ENCODE measurements at places on chromosomes 5 and 9.
A peak's percentile ranks its signal among the peaks of the same experiment; 100 is the strongest.

DNA sequence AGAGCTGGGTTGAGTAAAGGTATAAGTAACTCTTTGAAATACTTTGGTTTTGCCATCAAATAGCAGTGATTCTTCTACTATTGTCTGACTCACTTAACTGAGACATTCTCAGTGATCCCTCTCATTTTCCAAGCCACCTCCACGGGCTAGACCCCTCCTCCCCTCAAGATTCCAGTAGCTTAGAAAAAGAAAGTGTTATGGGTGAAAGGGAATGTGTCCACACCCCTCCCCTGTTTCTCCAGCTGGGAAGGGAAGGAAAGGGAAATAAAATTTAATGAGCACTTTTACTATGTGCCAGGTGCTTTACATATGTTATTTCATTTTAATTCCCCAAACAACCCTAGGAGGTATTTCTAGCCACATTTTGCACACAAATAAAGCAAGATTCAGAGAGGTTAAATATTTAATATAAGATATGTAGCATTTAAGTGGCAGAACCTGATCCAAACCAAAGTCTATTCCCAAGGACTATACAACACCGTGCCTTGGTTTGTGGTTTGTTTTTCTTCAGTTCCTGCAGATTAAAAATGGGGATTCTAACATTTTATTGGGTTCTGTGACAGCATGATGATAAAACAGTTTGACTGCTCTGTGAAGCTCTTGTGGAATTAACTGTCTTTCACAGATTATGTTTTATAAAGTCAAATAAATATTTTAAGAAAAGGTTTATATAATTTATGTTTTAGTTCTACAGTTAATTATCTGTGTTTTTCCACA lies 135.9 kb downstream of the ZSWIM6 start:
- DNase-seq: no peak

GRCh38 chr9:114606068-114606467 lies 5.0 kb upstream of the TMEM268 start:
- DNase-seq: no peak

GRCh38 chr9:93116072-93116961 lies 17.7 kb downstream of the NINJ1 start:
- no peak for DNase-seq

DNA sequence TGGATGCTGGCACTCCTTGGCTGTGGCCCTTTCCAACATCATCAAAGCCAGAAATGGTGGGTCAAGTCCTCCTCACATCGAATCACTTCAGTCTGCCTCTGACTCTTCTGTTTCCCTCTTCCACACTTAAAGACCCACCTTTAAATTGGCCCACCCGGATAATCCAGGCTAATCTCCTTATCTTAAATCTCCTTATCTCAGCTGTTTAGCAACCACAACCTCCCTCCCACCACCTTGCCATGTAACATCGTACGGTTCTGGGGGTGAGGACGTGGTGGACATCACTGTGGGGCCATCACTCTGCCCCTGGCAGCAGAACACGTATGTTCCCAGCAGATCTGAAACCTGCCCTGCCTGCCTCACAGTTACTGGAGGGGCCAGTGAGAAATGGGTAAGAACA lies 11.5 kb downstream of the IGFBPL1 start:
- no peak for DNase-seq

- no peak for DNase-seq
Measured at GRCh38 chr5:171454549-171454948, 35.1 kb downstream of the FGF18 start.

GRCh38 chr9:115135821-115136778 lies 18.1 kb upstream of the TNC start:
- no peak for DNase-seq

GRCh38 chr9:76585487-76586389 lies 126.8 kb downstream of the GCNT1 start:
- no peak for DNase-seq

- DNase-seq: no peak
Measured at GRCh38 chr9:27460226-27461023, 63.7 kb upstream of the IFNK start.

GRCh38 chr5:172187118-172188032 lies 649 bp downstream of the STK10 start:
- peak; percentile 3 for DNase-seq

- no peak for DNase-seq
Measured at GRCh38 chr9:33229359-33230114, 10.4 kb upstream of the SPINK4 start.

GRCh38 chr5:154141745-154142221 lies 48.8 kb upstream of the GALNT10 start:
- DNase-seq: no peak

GRCh38 chr5:149273237-149273636 lies 1.6 kb downstream of the AFAP1L1 start:
- no peak for DNase-seq

DNA sequence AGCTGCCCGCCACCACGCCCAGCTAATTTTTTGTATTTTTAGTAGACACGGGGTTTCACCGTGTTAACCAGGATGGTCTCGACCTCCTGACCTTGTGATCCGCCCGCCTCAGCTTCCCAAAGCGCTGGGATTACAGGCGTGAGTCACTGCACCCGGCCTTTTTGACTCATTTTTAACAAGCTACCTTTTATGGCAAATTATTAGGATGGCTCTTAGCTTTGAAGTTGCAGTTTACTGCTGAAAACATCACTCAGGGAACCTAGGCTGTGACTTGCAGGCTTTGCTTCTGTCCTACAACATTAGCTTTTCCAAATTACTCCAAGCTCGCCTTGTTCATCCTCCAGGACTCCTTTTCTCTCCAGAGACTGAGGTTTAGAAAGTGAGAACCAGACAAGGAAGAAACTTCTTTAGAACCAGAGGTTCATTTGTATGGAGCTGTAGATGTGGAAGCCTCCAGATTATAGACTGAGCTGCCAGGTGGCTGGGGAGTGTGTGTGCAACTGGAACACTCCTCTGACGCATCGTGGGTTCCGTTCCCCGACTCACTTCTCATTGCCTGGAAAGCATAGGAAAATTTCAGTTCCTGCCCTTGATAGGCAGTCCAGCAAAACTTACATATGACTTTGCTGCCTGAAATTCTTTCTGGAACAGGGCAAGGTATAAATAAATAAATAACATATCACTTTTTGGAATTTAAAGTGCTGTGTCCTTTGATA lies 23.8 kb upstream of the SPTAN1 start:
- DNase-seq: no peak

GRCh38 chr5:176716320-176716719 lies 69.0 kb downstream of the TSPAN17 start:
- DNase-seq: no peak

GRCh38 chr5:37436146-37436934 lies 57.2 kb downstream of the WDR70 start:
- DNase-seq: no peak

DNA sequence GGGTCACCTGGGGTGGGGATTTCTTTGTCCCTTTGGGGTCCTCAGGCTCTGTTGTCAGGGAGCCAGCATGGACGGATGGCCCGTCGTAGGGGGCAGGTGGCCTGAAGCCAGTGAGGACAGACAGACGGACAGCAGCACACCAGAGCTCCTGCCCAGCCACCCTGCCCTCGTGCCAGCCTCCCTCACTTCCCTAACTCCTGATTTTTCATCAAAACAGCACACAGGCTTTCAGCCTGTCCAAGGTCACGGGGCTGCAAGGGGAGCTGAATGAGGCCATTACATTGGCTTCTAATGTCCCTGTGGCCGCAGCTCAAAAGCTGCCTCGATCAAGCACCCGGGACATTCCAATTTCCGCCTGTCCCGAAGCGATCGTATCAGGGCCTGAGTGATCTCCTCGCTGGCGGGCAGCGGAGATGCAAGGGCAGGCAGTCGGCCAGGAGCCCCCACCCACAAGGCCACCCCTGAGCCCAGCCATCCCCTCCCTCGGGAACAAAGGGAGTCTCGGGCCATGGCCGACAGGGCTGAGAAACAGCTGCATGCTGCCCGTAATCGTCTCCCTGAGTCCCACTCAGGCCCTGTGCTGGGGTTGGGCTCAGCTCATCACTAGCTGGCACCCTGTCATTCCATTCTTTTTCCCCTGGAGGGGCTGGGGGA lies 50.5 kb upstream of the RNU6ATAC start:
- DNase-seq: no peak

- no peak for DNase-seq
Measured at GRCh38 chr9:119370816-119371215, 1.6 kb upstream of the BRINP1 start.

- DNase-seq: no peak
Measured at GRCh38 chr5:179454356-179454755, 96.0 kb upstream of the RUFY1 start.

DNA sequence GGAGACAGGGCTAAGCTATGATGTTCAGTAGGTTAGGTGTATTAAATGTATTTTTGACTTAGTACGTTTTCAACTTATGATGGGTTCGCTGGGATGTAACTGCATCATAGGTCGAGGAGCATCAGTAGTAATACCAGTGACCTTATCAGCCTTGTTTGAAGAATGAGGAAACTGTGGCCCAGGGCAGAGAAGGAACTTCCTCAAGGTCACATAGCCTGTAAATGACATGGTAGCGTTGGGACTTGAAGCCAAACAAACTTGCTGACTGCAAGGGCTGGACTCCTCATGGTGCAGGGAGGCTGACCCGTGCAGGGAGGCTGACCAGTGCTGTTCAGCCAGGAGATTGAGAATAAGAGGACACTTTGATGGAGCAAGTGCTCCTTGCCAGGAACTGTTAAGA lies 21.3 kb upstream of the PTPN3 start:
- DNase-seq: no peak

- DNase-seq: no peak
Measured at GRCh38 chr5:159820692-159821091, 95.6 kb upstream of the ADRA1B start.

- no peak for DNase-seq
Measured at GRCh38 chr5:84374568-84374967, 10.1 kb downstream of the EDIL3 start.

DNA sequence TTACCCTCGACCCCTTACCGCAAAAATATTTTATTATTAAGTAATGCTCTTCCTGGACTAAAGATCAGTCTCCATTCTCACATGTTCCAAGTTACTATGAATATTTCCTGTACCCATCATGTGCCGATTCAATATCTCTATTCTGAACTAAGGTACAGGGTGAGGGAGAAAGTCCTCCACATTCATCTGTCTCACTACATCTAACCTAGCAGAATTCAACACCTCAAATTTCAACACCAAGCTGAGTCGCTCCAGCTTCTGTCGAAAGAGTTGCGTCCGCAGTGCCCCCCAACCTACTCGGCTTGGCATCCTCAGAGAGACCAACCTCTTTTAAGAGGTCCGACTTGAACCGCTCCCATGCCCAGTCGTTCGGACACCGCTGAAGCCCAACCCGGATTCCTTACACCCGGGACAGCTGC lies 1.0 kb downstream of the CERT1 start:
- DNase-seq: no peak

DNA sequence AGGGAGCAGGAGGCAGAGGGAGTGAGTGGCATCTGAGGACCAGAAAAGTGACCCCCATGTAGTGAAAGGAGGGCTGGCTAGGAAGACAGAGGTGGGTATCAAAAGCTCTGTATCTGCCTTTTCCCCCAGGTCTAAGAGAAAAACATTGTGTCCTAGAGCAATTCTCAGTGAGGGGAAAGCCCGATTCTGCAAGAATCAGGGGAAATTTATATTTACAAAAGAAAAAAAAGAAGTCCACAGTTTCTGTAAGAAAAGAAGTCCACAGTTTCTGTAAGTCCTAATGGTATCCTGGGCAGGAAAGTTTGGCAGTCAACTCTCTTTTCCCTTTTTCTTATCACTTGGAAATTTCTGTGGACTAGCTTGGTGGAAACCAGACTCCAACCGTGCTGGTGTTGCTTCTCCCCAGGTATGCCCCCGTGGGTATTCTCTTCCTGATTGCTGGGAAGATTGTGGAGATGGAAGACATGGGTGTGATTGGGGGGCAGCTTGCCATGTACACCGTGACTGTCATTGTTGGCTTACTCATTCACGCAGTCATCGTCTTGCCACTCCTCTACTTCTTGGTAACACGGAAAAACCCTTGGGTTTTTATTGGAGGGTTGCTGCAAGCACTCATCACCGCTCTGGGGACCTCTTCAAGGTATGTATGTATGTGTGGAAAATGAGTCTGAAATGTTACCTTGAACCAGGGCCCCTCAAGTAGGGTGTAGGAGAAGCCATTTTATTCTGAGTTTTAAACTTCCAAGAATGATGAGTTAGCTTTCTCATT lies 73.0 kb downstream of the SLC1A3 start:
- no peak for DNase-seq

DNA sequence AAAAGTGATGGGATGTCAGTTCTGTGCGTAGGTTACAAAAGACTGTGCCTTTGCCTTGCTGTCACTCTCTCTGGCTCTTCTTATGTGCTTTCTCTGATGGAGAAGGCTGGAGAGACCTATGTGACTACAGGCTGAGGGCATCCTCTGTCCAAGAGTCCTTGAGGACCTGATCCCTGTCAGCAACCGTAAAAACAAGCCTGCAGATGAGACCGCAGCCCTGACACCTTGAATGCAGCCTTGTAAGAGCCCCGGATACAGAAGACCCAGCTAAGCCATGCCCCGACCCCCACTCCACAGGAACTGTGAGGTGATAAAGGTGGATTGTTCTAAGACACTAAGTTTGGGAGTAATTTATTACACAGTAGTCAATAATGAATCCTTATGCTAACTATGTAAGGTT lies 32.6 kb upstream of the FRRS1L start:
- DNase-seq: no peak

GRCh38 chr5:14078716-14079115 lies 64.4 kb upstream of the TRIO start:
- no peak for DNase-seq

GRCh38 chr5:17819783-17820182 lies 185.5 kb downstream of the TAF11L14 start:
- no peak for DNase-seq

DNA sequence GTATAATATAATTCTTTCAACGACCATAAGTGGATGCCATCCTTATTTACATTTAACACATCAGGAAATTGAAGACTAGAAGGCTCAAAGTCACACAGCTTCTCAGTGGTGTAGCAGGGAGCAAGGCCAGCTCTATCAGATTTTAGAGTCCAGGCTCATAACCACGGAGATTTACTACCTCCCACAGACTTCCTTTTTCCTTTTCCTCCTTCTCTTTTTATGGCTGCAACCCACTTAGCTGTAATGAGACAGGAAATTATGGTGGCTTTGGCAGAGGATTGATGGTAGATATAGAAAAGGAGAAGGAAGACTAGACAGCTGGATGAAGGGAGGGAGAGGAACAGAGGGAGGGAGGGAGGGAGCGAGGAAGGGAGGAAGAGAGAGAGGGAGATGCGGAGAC lies 47.4 kb downstream of the SPEF2 start:
- DNase-seq: no peak

- no peak for DNase-seq
Measured at GRCh38 chr9:18865542-18865941, 167.5 kb downstream of the SAXO1 start.

GRCh38 chr5:136667789-136668188 lies 302.4 kb upstream of the TRPC7 start:
- no peak for DNase-seq

DNA sequence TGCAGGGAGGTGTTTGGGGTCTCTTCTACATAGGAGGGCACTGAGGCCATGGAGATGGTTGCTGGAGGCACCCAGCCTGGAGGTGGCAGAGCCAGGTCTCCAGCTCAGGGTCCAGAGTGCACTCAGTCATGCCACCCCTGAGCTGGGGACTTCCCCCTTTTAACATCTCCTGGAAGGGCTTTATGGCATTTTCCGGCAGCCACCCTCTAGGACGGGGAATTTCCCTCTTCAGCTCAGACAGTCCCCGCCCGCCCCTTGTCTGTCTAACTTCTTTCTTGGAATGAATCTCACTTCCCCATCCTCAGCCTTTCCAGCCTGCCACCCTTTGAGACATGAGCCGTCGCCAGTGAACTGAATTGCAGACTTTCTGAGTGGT lies 49.9 kb downstream of the COL15A1 start:
- DNase-seq: no peak
